ENCODE measurements at places on chromosomes 7 and 10.

- DNase-seq, result no peak
Observed at GRCh38 chr7:155792315-155792960, 19.8 kb downstream of the SHH start.

GRCh38 chr7:90752051-90752450, 155.9 kb downstream of the CDK14 start:
- DNase-seq, result no peak

- DNase-seq, result no peak
Observed at GRCh38 chr7:1543826-1544177, 12.2 kb downstream of the TMEM184A start.

GRCh38 chr10:28962768-28963167, 285.4 kb downstream of the BAMBI start:
- no peak for DNase-seq

- DNase-seq, result peak; percentile 69
Observed at GRCh38 chr10:117007080-117007479, 2.1 kb upstream of the SHTN1 start.

DNA sequence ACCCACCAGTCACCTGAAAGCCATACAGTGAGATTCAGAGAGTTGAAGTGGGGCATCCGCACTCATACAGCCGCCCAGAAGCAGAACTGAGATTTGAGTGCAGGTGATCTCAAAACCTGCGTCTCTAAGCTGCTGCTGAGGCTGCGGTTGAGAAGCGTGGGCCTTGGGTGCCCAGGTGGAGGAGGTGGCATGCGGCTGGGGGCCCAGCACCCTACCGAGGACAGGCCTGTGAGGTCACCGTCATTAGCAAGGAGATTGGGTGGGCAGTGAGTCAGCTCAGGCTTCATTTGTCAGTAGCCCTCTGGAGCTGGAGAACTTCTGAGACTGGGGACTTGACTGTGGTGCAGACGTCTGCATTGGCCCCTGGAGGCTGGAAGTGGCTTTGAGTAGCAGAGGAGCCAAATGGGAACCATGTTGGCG, 29.8 kb downstream of the ZMIZ1 start:
- DNase-seq, result no peak

DNA sequence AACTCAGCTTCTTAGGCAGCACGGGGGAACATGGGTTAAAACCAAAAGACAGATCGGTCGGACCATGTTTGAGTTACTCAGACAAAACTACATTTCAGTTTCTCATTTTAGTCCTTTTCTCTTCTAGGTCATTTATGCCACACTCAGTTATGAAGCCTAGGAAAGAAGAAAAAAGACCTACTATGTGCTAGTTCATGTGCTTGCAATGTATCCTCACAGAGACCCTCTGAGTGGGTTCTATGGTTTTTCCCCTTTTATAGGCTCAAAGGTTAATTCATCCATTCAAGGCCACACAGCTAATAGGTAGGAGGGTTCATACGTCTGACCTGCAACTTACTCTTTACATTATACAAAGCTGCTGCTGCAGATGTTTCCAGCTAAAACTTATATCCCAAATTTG, 104.7 kb upstream of the ZNF438 start:
- DNase-seq, result no peak

- DNase-seq, result peak; percentile 13
Observed at GRCh38 chr7:137642031-137642430, 204.7 kb downstream of the DGKI start.

DNA sequence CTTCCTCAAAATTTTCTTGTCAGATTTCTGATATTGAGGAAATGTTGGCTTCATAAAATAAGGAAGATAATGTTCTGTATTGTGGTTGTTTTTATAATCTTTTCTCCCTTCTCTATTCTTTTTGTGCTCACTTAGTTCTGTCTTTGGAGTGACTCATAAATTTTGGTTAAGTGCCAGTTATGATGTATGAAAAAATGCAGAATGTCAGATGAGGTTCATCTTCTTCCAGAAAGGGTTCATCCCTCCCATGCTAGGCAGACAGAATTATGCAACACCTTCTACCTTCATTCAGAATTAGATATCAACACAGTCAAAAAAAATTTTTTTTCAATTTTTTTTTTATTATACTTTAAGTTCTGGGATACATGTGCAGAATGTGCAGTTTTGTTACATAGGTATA, 36.6 kb upstream of the CYP2C19 start:
- no peak for DNase-seq

GRCh38 chr7:22061775-22062174, 116.1 kb upstream of the CDCA7L start:
- DNase-seq, result no peak

DNA sequence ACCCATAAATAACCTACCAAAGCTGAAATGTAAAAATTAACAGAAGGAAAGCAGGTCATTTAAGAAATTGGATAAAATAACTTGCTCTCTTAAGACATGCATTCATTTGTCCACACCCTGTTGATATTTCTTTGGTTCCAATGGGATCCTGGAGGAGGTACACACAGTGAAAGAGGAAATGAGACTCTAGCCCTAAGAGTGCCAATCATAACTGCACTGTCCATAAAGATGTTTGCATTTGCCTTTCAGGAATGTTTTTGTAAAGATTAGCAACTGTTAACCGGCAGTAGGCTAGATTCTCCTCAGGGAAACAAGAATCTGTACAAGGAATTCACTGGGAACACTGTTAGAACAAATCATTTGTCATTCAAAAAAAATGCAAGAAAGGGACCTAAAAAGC, 61.0 kb downstream of the MEOX2 start:
- no peak for DNase-seq

GRCh38 chr10:110118891-110119621, 88.3 kb upstream of the MXI1 start:
- no peak for DNase-seq

DNA sequence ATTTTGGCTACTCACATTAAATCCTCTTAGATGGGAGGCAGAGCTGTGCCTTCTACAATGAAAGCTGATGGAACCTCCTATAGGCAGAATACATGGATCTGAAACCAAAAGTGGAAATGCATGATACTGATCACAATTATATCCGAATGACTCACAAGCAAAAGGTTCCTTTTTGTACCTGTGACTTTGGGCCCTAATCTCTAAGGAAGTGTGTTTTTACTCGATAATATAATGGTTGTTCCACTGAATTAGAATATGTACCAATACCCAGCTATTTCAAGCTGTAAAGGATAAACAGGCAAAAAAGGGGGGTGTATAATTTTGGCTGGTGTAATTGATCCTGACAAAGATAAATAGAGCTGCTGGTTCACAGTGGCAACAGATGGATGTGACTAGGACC, 17.6 kb upstream of the LAMB1 start:
- DNase-seq, result no peak

- no peak for DNase-seq
Observed at GRCh38 chr7:25940086-25940906, 211.7 kb upstream of the NFE2L3 start.

DNA sequence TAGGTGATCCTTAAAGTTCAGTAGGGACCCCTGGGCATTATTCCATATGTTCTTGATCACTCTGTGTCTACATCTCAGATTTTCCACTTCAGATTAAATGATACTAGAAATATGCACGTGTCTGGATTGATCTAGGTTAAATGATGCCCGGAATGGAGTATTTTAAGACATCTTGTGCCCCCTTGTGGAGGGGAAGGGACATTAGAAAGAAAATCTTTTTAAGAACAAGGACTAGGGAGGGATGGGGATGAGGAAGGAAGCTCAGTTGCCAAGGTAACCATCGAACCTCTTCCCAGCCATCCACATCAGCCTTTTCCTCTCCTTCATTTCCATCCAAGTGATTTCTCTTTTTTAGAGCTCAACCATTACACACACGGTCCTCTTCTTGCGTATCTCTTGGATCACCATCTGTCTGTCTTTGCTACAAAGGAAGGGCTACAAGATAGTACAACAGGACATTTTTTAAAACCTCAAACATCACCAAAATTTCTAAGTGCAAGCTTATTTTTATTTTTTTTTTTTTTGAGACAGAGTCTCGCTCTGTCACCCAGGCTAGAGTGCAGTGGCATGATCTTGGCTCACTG, 40.5 kb downstream of the PRSS2 start:
- peak; percentile 7 for DNase-seq

GRCh38 chr7:42183547-42183946, 53.5 kb downstream of the GLI3 start:
- DNase-seq, result no peak

- DNase-seq, result no peak
Observed at GRCh38 chr7:30479202-30480120, 877 bp upstream of the NOD1 start.
